ENCODE measurements at places on chromosomes 11 and 22.

DNA sequence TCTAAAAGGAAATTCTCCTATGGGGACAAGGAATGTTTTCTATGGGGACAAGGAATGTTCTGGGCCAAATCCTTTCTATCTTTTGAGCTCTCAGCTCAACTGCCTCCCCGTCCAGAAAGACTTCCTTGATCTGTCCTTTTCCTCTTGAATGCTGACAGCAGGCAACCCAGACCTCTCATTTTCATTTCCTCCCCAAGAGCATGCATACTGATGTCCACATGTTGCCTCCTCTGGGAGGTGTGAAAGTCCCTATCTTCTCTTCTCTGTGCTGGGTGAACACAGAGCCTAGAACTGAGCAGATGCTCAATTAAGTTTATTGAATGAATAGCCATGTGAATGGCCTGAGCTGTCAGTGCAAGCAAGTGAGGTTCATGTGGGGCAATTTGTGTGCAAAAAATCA is 331.9 kb upstream of the NARS2 start:
- DNase-seq = no peak

DNA sequence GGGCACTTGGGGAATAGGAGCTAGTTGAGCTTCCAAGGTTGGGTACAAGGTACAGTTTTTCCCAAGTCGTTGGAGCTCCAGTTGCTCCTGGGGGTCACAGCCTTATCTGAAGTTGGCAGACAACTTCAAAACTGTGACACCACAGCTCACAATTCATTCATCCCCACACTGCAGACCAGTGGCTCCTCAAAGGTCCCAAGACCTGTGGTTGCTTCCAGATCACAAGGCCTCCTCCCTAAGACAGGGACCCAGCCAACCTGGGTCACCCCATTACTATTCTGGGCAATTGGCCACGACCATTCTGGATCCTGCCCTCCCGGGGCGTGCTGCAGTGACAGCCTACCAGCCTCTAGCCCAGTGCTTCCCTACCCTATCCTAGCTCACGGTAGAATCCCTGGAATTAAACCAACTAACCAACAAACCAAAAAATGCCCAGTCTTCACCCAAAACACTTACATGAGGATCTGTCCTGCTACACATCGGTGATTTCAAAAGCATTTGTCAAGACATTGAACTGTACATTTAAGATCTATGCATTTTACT is 862 bp upstream of the PDXP start:
- no peak for DNase-seq

DNA sequence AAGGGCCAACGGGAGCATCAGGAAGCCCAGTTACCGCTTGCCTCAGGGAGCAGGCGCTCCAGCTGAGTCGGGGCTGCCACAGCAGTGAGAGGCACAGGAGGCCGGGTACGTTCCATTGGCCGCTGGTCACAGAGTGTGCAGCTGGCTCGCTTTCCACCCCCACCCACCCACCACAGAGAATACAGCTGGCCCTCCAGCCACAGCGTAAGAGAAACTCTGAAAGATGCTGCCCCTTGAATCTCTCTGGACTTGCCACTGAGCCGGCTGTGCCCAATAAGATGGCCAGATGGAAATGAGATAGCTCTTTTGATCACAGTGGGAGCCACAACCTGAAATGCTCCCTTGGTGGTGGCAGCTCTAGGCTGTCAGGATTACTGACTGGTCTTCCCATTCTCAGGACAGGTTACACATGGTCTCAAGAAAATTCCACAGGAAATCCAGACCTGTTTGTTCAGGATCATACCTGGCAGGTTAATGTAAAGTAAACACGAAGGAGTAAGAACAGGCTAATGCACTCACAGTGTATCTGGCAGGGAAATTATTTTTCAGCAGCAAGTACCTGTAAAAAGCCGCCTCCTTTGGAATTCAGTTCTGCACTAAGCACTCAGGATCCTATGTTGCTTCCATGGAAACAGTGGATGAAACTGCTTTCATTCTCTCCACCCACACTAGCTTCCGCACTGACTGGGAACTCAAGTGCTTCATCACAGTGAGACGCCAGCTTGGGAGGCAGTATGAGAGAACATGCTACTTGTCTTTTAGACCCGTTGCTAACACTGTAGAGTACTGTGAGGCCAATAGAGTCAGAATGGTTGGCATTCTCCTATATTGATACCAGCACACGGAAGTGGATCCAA is 16.5 kb downstream of the SIAE start:
- no peak for DNase-seq

DNA sequence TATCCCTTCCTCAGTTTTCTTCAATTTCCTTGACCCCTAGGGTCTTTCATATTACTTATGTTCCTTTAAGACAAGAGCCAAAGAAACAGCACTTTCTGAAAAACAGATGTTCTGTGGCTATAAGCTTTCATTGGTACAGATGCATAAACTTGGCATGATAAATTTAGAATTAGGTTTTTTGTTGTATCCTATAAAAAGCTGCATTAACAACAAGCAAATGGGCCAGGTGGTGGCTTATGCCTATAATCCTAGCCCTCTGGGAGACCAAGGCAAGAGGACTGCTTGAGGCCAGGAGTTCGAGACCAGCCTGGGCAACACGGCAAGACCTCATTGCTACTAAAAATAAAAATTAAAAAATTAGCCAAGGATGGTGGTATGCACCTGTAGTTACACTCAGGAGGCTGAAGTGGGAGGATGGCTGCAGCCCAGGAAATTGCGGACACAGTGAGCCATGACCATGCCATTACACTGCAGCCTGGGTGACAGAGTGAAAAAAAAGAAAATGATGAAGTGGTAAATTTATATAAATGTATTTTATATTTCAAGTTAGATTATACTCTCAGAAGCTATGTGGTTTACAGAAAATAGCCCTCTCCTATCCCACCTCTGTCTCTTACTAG is 18.3 kb downstream of the KMT5B start:
- DNase-seq = no peak

DNA sequence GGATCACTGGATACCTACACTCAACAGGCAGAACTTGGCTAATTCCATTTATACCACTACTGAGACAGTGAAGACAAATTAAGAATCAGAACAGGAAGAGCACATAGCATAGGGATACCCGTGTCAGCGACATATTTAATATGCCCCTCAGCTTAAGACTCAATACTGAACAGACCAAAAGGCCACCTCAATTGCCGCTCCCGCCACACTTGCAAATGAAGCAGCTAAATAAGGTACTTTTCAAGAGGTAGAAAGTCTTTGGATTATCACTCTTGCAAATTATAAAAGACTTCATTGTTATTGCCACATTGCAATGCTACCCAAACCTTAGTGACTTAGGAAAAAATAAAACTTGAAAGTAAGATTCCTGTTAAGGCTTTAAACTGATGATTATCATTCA is 3.1 kb downstream of the DDX17 start:
- no peak for DNase-seq

- no peak for DNase-seq
Measured at GRCh38 chr11:18320617-18321016, 1.3 kb downstream of the HPS5 start.
